ENCODE measurements at places on chromosomes 7 and 10.
A peak's percentile ranks its signal among the peaks of the same experiment; 100 is the strongest.

DNA sequence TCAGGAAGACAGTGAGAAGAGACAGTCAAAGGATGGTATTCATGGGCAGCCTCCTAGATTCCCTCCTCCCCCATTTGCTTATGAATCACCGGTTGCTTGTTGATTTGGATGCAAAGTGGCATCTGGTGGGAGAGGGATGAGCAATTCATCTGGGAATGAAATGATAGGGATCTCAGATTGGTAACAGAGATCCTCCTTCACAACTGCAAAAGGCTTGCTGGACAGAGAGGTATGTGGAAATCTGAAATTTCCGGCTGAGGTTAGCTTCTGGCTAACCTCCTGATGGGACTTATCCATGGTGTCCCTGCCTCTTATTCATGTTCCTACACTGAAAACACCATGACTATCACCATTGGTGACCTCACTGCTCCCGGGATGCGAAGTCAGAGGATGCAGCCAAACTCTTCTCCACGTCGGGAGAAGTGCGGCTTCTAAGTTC lies 48.4 kb upstream of the PODXL start:
- DNase-seq: no peak
- H3K27me3 ChIP-seq: peaks cover 23% of the 10 kb centered on the region
- H3K36me3 ChIP-seq: no peaks in the 10 kb centered on the region
- no peak overlapping the region for H3K27ac ChIP-seq
- no peaks in the 10 kb centered on the region for H3K4me1 ChIP-seq

- H3K4me3 ChIP-seq: no peak overlapping the region
- no peaks in the 10 kb centered on the region for H3K36me3 ChIP-seq
- no peaks in the 10 kb centered on the region for H3K27me3 ChIP-seq
- DNase-seq: no peak
- peaks cover 16% of the 10 kb centered on the region for H3K4me1 ChIP-seq
Measured at GRCh38 chr10:93465806-93466675, 16.1 kb downstream of the MYOF start.

DNA sequence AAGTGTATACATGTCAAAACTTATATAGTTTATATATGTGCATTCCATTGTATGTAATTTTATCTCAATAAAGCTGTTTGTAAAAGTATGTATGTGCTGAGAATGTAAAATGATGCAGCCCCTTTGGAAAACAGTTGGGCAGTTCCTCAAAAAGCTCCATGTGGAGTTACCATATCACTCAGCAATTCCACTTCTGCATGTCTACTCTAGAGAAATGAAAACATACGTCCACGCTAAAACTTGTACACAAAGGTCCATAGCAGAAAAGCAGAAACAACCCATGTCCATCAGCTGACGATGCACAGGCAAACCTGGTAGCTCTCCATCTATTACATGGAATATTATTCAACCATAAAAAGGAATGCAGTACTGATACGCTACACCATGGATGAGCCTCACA lies 8.3 kb upstream of the RGS10 start:
- H3K36me3 ChIP-seq: no peaks in the 10 kb centered on the region
- no peaks in the 10 kb centered on the region for H3K4me1 ChIP-seq
- no peak overlapping the region for H3K27ac ChIP-seq
- H3K4me3 ChIP-seq: no peak overlapping the region
- DNase-seq: no peak

- no peak overlapping the region for H3K27ac ChIP-seq
- DNase-seq: no peak
- peaks cover 2% of the 10 kb centered on the region for H3K27me3 ChIP-seq
- no peaks in the 10 kb centered on the region for H3K36me3 ChIP-seq
- H3K4me1 ChIP-seq: no peaks in the 10 kb centered on the region
Measured at GRCh38 chr7:40535678-40536077, 400.9 kb downstream of the SUGCT start.

DNA sequence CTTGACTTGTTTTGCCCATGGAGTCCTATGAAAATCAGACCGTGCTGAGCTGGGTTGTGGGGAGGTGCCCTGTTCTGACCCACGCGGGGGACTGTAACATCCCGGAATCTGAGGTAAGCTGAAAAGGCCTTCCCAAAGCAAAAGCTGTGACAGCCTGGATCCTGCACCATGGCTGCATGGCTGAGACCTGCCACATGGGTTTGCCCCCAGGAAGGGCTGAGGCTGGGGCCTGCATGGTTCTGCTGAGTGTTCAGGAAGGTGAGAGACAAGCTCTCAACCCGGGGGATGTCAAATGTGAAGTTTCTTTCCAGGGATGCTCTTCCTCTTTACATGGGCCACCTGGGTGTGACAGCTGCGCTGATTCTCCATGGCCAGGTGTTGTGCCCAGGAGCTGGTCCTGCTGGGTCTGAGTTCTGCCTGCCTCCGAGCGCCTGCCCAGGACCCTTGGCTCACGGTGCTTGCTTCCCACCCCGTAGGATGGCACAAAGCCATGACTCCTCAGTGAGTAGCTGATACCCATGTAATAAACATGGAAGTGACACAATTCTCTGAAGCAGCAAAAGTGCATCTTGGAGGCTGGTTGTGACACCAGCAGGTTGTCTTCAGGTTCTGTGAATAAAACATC lies 58.3 kb downstream of the VIPR2 start:
- H3K27ac ChIP-seq: no peak overlapping the region
- DNase-seq: no peak
- no peaks in the 10 kb centered on the region for H3K4me1 ChIP-seq
- H3K27me3 ChIP-seq: peaks cover 5% of the 10 kb centered on the region

GRCh38 chr7:148915211-148915610 lies 31.1 kb upstream of the EZH2 start:
- H3K27ac ChIP-seq: peak overlapping the region; percentile 94
- peaks cover 63% of the 10 kb centered on the region for H3K4me1 ChIP-seq
- peaks cover 2% of the 10 kb centered on the region for H3K27me3 ChIP-seq
- H3K4me3 ChIP-seq: peak overlapping the region; percentile 45
- DNase-seq: no peak
- peaks cover 4% of the 10 kb centered on the region for H3K36me3 ChIP-seq

GRCh38 chr10:130686689-130687300 lies 550.6 kb downstream of the GLRX3 start:
- DNase-seq: no peak
- no peak overlapping the region for H3K4me3 ChIP-seq
- no peaks in the 10 kb centered on the region for H3K36me3 ChIP-seq
- H3K27ac ChIP-seq: no peak overlapping the region
- no peaks in the 10 kb centered on the region for H3K4me1 ChIP-seq

DNA sequence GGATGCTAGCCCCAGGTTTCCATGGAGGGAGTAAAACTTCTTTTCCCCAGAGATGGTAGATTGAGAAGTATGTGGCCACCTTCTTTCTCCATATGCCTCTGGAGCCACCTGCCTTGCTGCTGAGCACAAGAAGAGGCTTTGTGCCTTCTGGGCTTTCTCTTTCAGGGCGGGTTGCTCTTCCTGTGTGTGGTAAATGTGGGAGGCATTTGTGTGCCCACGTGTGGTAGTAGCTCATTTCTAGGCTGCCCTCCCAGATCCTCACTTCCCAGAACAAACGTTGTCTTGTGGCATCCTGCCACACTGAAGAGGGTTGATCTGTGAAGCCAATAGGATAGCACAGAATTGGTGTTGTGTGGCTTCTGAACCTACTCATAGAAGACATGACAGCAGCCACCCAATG lies 342.0 kb upstream of the PODXL start:
- H3K27ac ChIP-seq: no peak overlapping the region
- DNase-seq: no peak
- H3K36me3 ChIP-seq: no peaks in the 10 kb centered on the region
- H3K4me3 ChIP-seq: no peak overlapping the region
- H3K4me1 ChIP-seq: no peaks in the 10 kb centered on the region
- no peaks in the 10 kb centered on the region for H3K27me3 ChIP-seq

All from activated T-helper 1 cell treated with anti-CD3 and anti-CD28 coated beads, Interleukin-12 subunit alpha, Interleukin-12 subunit beta, Interleukin-2, Interleukin-4 antibody, amounts not matched to agents 30 ng/mL and 10 ng/mL and 1 ng/mL, durations not matched to agents 14 hours and 24 hours and 36 hours (primary cell).